ENCODE measurements at places on chromosomes 3 and 15.

GRCh38 chr15:56045068-56045748, 51.8 kb upstream of the NEDD4 start:
- DNase-seq: no peak

- no peak for DNase-seq
Observed at GRCh38 chr15:66369773-66370651, 13.5 kb upstream of the TIPIN start.

DNA sequence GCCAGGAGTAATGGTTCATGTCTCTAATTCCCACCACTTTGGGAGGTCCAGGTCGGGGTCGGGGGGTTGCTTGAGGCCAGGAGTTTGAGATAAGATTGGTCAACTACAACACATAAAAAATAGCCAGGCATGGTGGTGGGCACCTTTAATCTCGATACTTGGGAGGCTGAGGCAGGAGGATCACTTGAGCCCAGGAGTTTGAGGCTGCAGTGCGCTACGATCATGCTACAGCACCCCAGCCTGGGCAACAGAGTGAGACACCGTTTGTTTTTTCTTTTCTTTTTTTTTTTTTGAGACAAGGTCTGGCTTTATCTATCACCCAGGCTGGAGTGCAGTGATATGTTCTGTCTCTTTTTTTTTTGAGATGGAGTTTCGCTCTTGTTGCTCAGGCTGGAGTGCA, 1.3 kb upstream of the VPS33B start:
- no peak for DNase-seq

DNA sequence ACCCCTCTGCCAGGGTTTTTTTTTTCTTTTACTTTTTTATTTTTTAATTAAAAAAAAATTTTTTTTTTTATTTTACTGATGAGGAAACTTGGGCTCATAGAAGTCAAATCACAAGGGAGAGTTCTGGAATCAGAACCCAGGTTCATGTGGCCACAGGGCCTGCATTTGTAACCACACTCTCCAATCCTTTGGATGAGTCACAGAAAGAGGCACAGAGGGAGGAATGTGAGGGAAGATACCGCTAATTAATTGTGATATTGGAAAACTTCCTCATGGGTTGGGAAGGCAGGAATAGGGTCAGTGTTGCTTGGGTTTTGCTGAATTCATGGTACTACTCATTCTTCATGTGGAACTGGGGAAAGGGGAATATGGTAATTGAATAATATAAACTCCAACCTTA, 132.9 kb upstream of the SLC6A11 start:
- no peak for DNase-seq

DNA sequence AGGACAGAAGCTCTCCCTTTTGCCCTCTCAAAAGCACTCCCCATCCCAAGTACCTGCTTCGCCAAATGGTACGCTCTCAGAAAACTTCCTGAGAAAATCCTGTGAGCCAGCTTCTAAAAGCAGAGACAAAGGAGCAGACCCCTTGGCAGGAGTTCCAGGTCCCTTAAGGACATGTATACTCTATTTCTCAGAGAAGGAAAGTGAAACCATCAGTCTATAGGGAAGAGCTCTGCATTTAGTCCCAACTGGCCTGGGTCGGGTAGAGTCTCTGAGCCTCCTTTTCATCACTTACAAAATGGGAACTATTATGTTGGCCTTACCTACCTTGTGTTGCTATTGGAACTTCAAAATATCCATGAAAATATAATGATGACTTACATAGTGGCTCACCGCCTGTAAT, 19.7 kb downstream of the DAPK2 start:
- DNase-seq: no peak

- DNase-seq: no peak
Observed at GRCh38 chr3:156898296-156898880, 72.2 kb downstream of the LEKR1 start.

- no peak for DNase-seq
Observed at GRCh38 chr3:38755130-38755529, 60.9 kb downstream of the SCN10A start.

GRCh38 chr3:10006762-10007090, 19.5 kb upstream of the FANCD2 start:
- no peak for DNase-seq

GRCh38 chr3:177629276-177629675, 432.0 kb upstream of the TBL1XR1 start:
- no peak for DNase-seq

GRCh38 chr15:79820820-79821219, 76.0 kb downstream of the MTHFS start:
- no peak for DNase-seq

GRCh38 chr3:151331696-151332095, 2.3 kb upstream of the P2RY13 start:
- DNase-seq: no peak

DNA sequence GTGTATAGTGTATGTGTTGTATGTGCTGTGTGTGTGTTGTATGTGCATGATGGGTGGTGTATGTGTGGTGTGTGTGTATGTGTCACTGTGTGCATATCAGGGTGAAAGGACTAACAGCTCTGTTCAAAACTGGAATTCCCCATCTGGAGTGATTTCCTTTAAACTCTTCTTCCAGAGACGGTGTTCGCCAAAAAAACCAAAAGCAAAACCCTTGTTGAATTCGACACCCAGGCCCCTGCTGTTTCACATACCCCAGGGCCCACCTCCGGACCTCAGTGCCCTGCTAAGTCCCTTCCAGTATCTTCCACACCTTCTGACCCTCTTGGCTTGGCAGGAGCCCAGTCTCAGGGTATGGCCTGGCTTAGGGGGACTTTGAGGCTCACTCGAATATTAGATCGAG, 44.9 kb upstream of the SEC13 start:
- DNase-seq: no peak

DNA sequence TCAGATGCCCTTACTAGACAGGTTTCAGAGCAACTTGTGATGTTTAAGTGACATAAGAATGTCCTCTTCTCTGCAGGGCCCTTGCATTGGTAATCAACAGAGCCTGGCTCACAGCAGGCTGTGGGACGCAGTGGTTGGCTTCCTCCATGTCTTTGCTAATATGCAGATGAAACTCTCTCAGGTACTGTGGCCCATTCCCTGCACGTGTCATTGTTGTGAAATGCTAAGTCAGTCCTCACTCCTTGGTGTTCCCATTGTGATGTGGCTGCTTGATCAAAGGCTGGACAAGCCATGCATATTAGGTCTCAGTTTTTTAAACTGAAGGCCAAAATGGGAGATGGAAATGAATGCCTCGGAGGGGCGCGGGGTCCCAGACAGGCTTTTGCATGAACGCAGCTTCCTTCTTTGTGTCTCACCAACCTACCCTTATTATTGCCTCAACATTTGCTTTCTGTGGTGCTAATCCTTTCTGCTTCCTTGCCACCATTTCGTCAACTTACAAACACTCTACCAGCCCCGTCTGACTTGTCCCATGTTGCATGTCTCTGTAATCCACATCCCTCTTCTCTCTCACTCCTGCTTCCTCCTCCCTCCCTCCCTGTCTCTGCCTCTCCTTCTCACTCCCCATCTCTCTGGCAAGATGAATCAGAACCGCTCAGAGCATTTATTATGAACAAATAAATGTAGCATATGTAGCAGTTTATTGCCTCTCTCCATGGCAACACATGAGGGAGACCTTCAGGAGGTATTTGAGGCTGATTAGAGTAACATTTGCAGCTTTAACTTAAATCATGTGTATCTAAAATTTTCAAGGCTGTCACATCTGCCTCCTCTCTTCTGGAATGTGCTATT, 133.2 kb upstream of the CHRM5 start:
- DNase-seq: no peak

DNA sequence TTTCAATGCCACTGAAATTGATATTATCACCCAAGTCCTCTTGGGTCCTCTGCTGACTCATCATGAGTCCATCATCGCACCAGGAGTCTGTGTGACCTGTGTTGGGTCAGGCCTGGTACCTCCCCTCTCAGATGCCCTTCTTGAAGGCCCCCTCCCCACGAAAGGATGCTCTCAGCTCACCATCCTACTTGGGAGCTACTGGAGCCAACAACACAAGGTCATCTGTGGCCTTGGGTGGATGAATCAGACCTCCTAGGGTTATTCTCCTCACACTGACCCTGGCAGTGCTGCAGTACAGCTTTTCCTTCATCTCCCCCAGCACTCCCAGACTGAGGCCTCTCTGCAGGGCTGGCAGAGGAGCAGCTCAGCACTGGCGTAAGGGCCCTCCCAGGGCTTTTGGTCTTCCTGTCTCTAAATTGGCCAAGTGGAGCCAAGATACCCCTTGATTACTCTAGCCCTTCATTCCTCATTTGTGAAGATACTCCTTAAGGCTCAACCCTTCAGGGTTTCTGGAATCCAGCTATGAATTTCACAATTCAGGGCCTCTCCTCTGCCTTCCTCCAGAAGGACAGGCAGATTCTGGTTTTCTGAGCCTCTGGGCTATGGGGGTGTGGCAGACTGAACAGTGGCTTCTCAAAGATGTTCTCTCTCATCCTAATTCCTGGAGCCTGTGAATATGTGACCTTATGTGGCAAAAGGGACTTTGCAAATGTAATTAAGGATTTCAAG, 80.7 kb upstream of the GSK3B start:
- DNase-seq: no peak

DNA sequence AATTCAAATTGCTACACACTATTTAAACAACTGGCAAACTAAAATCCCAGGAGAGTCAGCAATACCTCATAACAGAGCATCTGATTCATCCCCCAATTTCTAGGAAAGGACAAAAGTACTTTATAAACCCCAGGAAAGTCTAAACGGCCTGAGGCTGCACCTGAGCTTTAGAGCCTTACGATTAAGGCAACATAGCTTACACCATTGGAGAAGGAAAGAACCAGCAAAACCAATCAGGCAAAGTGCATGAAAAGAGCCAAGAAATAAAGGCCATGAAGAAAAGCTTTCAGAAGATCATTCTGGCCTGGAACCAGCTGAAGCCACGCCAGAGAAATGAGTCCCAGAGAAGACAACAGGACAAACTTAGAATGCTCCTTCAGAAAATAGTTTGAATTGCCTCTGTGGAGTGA, 48.1 kb downstream of the PTPN9 start:
- no peak for DNase-seq

- no peak for DNase-seq
Observed at GRCh38 chr3:83523470-83524073, 1435.2 kb upstream of the CADM2 start.

GRCh38 chr3:53675022-53675697, 171.1 kb downstream of the CHDH start:
- no peak for DNase-seq

Measured in effector memory CD4-positive, alpha-beta T cell (primary cell).